AG04449 (cell line): ENCODE measurements at places on chromosomes 13 and 19.

GRCh38 chr13:90020536-90021070 is 1326.9 kb upstream of the MIR17HG start:
- no peak for DNase-seq

GRCh38 chr13:102608974-102609373 is 12.2 kb downstream of the TPP2 start:
- no peak for DNase-seq

DNA sequence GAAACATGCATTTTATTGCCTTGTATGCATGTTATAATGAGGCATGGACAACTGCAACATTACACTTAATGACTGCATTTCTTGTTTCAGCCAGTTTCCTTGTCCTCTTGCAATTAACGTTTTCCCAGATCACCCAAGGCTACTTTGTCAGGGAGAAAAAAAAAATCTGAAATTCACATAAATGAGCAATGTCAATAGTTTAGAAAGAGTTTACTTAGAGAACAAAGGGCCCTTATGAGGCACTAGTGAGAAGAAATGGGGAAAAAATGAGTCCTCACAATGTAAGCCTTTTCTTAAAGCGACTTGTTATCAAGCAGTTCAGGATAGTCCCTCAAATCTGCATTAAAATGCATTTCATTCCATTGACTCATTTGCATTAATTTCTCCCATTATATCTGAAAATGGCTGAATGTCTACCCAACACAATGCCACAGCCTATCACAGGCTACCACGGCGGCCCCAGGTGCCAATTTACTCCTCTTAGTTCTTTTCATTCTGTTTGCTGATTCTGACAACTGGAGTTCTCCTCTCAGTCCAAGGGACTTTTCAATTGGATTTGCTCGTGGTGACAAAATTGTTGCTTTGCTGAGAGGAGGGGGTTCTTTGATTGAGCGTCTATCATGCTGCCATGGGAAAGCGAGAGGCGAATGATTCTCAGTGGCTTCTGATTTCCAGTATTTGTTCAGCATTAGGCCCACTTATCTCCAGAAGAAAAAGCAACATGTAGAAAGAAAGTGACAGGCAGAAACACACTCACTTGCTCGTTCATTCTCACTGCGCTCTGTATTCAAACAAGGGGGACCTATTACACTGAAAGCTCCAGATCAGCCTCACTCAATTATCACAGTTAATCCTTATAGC is 107.1 kb downstream of the DACH1 start:
- DNase-seq: no peak

- no peak for DNase-seq
These were observed 232.6 kb upstream of the IPO5 start for GRCh38 chr13:97720896-97721295.

GRCh38 chr19:5367530-5368133 is 27.0 kb upstream of the PTPRS start:
- DNase-seq: no peak
